Esophagus squamous epithelium (tissue), 5 donors: ENCODE measurements at places on chromosomes 1 and 21. TPM values are rescaled to one million over a fixed set of nuclear protein-coding genes. Genes with fewer than 3 reads are reported as not detected.

- no peak for DNase-seq
Observed at GRCh38 chr1:180278596-180279395, 48.7 kb downstream of the LHX4 start.

PIK3C2B gene
- total RNA-seq: 21.2 TPM

CHRM3 gene
- 31.1 TPM for total RNA-seq

DNA sequence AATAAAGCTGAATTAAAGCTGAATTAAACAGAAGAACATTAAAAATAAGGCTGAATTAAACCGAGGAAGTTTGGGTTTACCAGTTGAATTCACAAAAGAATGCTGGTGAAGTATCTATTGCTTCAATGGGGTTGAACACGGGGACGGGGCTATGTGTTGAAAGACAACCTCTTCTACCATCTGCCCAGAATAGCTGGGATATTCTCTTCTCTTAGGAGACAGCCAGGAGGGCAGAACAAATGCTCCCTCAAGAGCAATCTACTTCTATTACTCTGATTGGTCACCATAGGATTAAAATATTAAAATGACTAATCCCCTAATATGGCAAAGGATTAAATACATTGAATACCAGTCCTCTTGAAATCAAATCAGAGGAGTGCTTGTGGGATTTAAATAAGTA lies 68.4 kb downstream of the LPGAT1 start:
- DNase-seq: no peak

CHI3L2 gene
- 1.3 TPM for total RNA-seq

DNAI4 gene
- total RNA-seq: 0.29 TPM

PIGM gene
- 2.9 TPM for total RNA-seq

DNA sequence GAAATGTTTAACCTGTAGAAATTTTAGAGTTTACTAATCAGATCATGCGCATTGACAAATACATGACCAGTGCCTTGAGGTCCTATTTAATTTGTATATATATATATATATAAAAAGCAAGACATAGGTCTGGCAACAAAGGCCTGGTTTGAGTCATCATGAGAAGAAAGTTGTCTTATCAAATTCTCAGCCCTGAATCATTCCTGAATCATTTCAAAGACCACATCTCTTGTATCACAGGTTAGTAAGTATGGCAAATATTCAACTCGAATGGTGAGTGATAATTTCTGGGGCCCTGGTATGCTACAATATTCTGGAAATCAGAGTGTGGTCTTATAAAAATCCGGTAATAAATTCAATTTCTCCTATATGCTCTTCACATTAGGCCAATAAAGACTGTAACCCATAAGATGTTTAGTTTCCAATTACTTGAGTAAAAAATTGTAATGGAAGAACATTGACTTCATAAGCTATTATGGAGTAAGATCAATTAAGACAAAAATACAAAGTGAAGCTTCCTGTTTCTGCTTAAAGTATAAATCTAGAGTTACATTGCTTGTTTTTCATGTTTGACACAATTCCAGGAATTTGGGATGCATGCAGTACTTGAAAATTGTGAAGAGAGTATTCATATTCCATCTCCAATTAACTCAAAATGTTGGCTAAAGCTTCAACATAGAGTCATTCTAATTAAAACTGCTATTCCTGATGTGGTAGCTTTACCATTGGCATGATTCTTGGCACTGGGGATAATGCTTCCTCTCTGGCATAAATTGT lies 309.4 kb downstream of the BRINP3 start:
- DNase-seq: no peak

SLAMF9 gene
- total RNA-seq: not detected

WNT9A gene
- total RNA-seq: 3.2 TPM

GSTM5 gene
- not detected for total RNA-seq

- no peak for DNase-seq
Observed at GRCh38 chr1:53062708-53063591, 937 bp downstream of the PODN start.

DNA sequence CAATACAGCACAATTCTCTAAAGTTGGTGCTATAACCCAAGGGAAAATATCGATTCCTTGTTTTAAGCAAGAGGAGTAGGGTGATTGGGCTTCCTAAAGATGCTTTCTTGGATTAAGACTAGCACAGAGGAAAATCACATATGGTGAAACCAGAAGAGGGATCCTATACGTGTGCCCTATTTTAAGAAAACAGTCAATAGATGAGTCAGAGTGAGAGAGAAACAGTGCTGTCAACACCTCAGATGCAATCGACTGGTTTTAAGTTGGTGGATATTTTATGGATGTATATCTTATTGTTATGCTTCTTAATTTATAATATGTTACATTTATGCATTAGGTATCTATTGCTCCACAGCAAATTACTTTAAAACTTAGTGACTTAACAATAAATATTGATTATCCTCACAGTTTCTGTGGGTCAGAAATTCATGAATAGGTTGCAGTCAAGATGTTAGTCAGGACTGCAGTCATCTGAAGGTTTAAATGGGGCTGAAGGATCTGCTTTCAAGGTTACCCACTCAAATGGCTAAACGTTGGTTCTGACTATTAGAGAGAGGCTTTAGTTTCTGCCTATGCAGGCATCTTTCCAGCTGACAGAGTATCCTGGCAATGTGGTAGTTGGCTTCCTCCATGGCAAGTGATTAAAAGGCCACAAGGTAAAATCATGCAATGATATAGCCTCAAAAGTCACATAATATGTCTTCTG lies 61.6 kb upstream of the DEPDC1 start:
- no peak for DNase-seq

- DNase-seq: no peak
Observed at GRCh38 chr1:83520797-83521196, 478.1 kb downstream of the TTLL7 start.

GADD45A gene
- 37.9 TPM for total RNA-seq

AJAP1 gene
- total RNA-seq: 4.0 TPM

S100A3 gene
- 8.8 TPM for total RNA-seq

- DNase-seq: no peak
Observed at GRCh38 chr1:60670302-60670701, 412.1 kb upstream of the NFIA start.

- DNase-seq: no peak
Observed at GRCh38 chr21:31830701-31831100, 42.1 kb upstream of the HUNK start.

- no peak for DNase-seq
Observed at GRCh38 chr21:41068967-41069642, 98.9 kb upstream of the BACE2 start.

DNA sequence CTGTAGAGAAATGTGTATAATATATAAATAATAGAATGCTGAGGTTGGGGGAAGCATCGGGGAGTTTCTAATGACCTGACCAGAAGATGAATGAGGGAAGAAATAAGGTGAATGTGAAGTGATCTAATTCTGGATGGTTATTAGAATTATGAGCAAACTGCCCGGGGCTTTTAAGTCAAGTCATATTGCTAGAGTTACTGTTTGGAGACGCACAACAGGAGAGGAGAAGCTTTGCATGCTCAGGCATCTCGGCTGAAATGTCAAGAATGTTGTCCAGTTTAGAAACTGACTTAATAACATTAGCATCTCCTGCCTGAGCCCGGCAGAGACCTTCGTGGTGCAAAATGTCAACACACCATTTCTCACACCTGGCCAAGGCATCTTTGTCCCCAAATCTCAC lies 119.1 kb downstream of the RRAGC start:
- DNase-seq: no peak

DIO1 gene
- not detected for total RNA-seq

DNA sequence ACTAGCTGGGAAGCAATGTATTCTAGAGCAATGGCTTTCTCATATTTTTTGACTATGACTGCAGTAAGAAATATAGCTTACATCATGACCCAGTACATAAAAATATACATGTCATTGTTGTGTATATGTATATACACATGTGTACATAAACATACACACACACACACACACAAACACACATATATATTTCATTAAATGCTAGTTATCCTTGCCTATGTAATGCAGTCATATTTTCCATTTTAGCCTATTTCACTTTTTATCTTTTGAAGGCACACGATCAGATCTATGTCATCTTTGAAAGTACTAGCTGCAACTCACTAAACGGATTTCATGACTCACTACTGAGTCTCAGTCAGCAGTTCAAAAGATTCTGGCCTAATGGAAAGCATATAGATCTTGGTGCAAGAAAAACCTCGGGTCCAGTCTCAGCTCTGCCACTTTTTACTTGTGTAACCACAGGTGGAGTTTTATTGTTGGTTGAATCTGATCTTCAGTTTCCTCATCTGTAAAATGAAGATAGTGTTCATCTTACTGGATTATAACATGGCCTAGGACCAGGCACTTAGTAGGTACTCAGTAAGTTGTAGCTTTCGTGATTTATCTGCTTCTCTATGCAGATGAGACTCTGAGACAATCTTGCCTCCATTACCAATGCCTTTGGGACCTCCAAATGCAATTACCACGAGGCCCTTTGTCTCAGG lies 325.6 kb downstream of the RRAGC start:
- no peak for DNase-seq

GRCh38 chr1:48923116-48923515 lies 146.4 kb upstream of the BEND5 start:
- no peak for DNase-seq
